ENCODE measurements at places on chromosomes 6 and 20. TPM values are rescaled to one million over a fixed set of nuclear protein-coding genes. Genes with fewer than 3 reads are reported as not detected.

Gene MCM9
- total RNA-seq: 2.5 TPM

Gene MICB
- total RNA-seq: 14.5 TPM

Gene ULBP1
- 3.4 TPM for total RNA-seq

Gene FAM8A1
- total RNA-seq: 7.1 TPM

GRCh38 chr6:45721665-45722064, 294.0 kb downstream of the CLIC5 start:
- DNase-seq: no peak

- DNase-seq: no peak
Measured at GRCh38 chr20:5005326-5005725, 4.0 kb upstream of the SLC23A2 start.

- no peak for DNase-seq
Measured at GRCh38 chr20:58546416-58546711, 31.2 kb upstream of the APCDD1L start.

Data from H4 (cell line).